ENCODE measurements at places on chromosomes 7 and 10.

GRCh38 chr7:135109562-135109961, 38.3 kb upstream of the TMEM140 start:
- no peak for DNase-seq

- DNase-seq: no peak
Measured at GRCh38 chr10:102311025-102311420, 65.7 kb downstream of the GBF1 start.

GRCh38 chr7:2521341-2521745, 1.8 kb downstream of the LFNG start:
- no peak for DNase-seq

GRCh38 chr7:106476751-106477150, 184.2 kb downstream of the CCDC71L start:
- no peak for DNase-seq

- DNase-seq: no peak
Measured at GRCh38 chr10:97120370-97120769, 65.4 kb downstream of the SLIT1 start.

DNA sequence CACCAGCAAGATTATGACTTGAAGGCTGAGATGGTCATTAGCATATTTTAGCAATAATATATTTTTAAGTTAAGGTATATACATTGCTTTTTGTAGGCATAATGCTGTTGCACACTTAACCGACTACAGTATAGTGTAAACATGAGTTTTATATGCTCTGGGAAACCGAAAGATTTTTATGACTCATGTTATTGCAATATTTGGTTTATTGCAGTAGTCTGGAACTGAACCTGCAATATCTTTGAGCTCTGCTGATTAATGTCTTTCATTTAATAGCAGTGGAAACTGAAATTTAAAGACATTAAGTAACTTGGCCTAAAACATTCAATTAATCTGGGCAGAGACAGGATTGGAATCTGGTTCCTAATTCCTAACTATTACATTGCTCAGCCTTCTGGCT, 266.7 kb upstream of the PLXDC2 start:
- no peak for DNase-seq

GRCh38 chr10:24993237-24993958, 22.6 kb downstream of the ENKUR start:
- DNase-seq: no peak

DNA sequence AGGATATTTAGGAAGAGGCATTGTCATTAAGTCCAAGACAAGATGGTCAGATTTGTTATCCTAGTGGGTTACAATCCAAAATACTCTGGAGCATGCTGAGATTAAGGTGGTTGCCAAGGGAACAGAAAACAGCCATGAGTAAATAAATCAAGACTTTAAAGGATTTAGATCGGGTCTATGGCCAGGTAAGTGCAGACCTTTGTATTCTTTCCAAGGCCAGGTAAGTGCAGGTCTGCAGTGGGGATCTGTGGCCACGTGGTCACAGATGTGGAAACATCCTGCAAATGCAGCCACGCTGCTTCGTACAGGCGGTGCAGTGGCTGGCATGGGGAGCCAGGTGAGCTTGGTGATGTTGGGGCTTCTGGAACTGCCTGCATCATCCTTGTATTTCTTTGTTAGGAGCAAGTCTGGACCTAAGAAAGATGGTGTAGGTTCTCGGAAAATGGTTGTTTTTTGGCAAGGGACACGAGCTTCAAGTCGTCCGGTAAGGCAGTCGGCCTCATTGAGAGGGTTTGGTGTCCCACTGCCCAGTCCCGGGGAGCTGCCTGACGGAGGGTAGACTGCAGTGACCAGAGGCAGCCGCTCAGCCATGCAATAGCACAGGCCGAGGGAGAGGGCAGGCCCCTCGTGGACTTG, 21.8 kb downstream of the ZNF775 start:
- no peak for DNase-seq

GRCh38 chr7:116952635-116953371, 498 bp upstream of the ST7 start:
- peak; percentile 36 for DNase-seq

GRCh38 chr7:44138698-44139097, 2.4 kb downstream of the MYL7 start:
- no peak for DNase-seq

- no peak for DNase-seq
Measured at GRCh38 chr7:36473454-36474282, 84.0 kb downstream of the ANLN start.

GRCh38 chr10:131050162-131050766, 261.3 kb downstream of the TCERG1L start:
- no peak for DNase-seq
